ENCODE measurements at places on chromosomes 12 and 14. TPM values are rescaled to one million over a fixed set of nuclear protein-coding genes. Genes with fewer than 3 reads are reported as not detected.

DNA sequence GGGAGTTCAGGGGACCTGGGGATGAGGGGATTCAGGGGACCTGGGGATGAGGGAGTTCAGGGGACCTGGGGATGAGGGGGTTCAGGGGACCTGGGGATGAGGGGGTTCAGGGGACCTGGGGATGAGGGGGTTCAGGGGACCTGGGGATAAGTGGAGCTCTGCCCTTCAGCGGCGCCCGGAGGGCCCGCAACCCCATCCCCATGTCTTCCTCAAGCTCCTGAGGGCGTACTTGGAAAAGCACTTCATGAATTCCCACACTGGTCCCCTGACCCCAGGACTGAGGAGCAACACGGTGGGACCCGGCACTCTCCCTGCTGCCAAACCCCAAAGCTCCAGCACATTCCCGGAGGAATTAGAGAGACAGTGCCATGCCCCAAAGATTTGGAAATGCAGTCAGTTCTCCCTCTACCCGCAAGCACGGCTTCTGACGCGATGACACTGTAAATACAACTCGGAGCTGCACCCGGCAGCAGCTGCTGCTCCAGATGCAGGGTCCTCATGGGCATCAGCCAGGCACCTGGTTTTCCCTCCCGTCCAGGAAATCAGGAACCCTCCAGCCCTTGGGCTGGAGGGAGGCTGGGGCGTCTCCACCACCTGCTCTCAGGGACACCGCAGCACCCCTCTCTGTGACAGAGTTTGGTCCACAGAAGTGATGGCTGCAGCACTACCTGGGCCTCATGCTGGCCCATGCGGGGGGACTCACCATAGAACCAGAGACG, 32.8 kb upstream of the C14orf180 start:
- DNase-seq: no peak

GRCh38 chr14:73774671-73775070, 60.5 kb upstream of the PNMA1 start:
- no peak for DNase-seq

GRCh38 chr14:44901696-44902095, 60.1 kb downstream of the KLHL28 start:
- no peak for DNase-seq

GRCh38 chr12:94180558-94181296, 32.4 kb downstream of the PLXNC1 start:
- DNase-seq: no peak

GRCh38 chr12:57048423-57049118, 1.4 kb downstream of the MYO1A start:
- DNase-seq: no peak

DNA sequence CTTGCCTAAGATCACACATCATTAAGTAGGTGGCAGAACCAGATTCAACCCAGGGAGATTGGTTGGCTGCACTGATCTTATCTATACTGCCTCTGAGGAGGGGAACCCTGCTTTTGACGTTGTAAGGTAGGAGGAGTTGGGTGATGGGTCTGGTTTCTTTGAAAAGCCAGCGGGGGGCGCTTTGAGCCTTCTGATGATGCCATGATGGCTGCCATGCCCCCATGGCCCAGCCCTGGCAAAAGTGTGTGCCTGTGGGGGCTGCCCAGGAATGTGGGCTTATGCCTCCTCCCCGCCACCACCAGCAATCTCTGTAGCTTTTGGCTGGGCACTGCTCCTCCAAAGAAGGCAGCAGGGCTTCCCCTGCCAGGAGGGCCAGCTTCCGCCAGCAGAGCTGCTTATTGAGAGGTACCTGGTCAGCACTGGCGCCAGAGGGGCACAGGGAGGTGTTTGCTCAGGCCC, 224.3 kb downstream of the SLC41A2 start:
- no peak for DNase-seq

DNA sequence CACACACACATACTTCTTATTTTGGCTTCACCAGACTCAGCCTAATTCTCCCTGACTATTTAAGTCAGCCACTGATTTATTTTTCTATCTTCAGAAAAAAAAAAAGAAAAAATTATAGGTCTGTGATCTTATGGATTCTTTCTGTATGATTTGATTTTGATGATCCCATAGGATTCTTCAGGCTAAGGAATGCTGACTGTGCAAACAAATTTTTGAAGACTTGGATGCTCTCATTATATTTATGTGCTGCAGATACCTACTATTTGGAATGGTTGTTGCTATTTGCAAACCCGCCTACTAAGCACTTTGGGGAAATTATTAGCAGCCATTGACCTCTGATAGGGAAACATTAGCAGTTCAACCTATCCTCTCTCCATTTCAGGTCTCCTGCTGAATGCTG, 4.0 kb upstream of the ANO4 start:
- DNase-seq: no peak

DNA sequence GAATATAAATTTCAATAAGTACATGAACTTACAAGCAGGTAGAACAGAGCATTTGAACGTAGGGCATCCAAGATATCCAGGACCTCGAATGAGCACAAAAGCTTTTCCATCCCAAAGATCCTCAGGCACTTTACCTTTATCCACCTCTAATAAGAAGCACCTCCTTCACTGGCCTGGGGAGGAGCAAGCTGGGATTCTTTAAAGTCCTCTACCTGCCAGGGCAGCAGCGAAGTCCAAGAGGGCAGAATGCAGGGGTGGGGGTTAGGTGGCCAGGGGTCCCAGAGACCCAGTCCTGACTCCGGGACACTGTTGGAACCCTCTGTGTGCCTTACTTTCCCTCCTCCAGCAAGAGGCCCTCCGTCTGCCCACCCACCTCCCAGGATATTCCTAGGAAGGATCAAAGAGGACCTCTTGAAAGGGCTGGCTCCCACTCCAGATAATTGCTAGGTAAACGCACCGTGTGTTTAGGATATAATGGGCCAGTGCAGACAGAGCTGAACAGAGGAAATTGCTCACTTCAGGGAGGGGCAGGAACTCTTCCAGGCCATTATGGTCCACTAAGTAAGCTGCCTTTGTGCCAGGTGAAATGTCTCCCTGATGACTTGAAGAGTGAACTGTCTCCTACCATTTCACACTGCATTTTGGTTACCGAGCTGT, 68.1 kb downstream of the TTC9 start:
- no peak for DNase-seq

GRCh38 chr12:83960767-83961166, 951.8 kb downstream of the SLC6A15 start:
- no peak for DNase-seq

DNA sequence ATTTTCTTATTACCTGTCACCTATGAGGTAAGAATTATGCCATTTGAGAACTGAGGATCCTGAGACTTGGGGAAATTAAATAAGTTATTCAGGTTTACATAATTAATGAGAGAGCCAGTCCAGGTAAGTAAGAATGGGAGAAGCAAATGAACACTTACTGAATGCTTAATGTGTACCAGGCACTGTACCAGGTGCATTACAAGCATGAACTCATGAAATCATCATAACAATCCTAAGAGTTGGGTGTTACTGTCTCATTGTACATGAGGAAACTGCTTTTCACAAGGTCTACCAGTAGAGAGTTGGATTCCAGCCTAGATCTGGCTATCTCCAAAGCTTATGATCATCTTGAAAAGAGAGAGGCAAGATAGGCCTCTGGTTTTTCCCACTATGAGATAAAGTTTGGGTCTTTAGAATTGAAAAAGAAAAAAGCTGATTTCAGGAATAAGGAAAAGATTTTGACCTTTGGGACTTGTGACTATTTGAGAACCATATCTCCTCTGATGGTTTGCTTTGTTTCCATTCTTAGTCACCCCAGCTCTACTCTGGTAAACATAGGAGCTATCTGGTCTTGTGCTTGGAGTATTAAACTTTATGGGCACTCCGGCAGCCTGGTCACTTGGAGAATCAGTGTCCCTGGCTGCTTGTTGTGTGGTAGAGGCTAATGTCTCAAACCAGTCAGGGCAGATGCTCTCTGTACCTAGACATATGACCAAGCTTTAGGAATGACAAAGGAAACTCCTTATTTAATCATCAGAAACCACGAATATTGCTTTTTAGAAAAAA, 48.0 kb downstream of the PTHLH start:
- no peak for DNase-seq

DNA sequence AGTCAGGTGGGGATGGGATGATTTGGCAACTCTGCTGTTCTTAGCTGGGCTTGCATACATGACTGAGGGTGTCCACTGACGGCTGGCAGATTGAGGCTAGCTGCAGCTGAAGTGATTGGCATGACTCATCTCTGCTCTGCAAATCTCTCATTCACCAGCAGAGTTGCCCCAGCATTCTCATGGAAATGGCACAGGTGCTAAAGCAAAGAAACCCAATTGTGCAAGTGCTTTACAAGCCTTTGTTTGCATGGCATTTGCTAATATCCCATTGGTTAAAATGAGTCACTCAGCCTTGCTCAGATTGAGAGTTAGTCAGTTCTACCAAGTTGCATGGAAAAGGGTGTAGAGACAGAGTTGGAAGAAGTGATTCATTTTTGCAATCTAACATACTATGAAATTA, 389.7 kb upstream of the FAR2 start:
- no peak for DNase-seq

GRCh38 chr12:39920647-39921046, 185.2 kb downstream of the SLC2A13 start:
- no peak for DNase-seq

Gene PROX2
- polyA plus RNA-seq: 2.3 TPM

GRCh38 chr12:104536841-104537240, 80.1 kb downstream of the CHST11 start:
- DNase-seq: no peak

- DNase-seq: no peak
These were observed 75.0 kb downstream of the RFLNA start for GRCh38 chr12:124369827-124370378.

Data from right lung (tissue), 10 donors.